Fibroblast of skin of back (primary cell): ENCODE measurements at places on chromosomes 7 and 10.

GRCh38 chr7:34109936-34110780 is 204.8 kb downstream of the BMPER start:
- no peak for DNase-seq

- DNase-seq = no peak
Measured at GRCh38 chr10:49577182-49577925, 32.8 kb upstream of the SLC18A3 start.

DNA sequence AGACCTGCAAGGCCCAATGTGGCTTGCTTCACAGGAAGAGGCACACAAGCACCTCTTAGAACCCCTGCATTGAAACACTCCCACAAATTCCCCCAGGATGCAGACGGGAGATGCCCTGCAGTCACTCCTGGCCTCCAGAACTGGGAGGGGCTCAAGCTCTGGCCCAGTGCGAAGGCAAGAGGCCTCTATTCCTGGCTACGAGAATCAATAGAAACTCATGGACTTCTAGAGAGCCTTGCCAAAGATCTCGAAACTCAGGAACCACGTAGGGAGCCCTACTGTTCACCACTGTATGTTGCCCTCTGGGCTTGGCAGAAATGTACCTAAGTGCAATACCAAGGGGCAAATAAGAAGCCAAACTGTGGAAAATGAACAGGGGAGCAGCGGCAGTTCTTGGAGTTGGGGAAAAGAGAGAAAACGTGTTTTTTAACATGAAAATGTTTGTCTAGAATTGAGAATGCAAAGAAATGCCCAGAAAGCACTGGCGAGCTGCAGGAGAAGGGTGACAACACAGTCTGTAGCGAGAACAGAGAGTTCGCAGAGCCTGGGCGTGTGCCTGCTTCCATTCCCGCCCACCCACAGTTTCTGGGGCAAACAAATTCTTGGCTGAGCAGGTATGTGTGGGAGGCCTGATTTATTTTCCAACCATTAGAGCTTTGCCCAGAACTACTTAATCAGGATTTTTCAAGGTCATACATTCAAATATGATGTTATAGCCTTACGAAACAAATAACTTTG is 260.5 kb upstream of the KLF14 start:
- no peak for DNase-seq

GRCh38 chr7:127803626-127804025 is 151.6 kb downstream of the SND1 start:
- no peak for DNase-seq

DNA sequence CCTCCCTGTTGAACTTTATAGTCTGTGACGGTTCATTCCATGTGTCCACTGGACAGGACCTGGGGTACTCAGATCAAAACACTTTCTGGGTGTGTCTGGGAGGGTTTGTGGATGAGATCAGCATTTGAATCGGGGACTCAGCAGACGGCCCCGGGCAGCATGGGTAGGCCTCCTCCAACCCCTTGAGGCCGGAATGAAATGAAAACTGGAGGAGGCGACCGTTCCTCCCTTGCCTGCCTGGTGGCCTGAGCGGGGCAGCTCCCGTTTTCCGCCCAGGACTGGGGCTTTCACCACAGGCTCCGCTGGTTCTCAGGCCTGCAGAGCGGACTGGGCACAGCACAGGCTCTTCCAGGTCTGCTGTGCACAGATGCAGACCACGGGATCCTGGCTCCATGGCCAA is 247.7 kb downstream of the MAD1L1 start:
- no peak for DNase-seq

- DNase-seq = no peak
Measured at GRCh38 chr7:139341776-139342226, 664 bp downstream of the FMC1 start.

DNA sequence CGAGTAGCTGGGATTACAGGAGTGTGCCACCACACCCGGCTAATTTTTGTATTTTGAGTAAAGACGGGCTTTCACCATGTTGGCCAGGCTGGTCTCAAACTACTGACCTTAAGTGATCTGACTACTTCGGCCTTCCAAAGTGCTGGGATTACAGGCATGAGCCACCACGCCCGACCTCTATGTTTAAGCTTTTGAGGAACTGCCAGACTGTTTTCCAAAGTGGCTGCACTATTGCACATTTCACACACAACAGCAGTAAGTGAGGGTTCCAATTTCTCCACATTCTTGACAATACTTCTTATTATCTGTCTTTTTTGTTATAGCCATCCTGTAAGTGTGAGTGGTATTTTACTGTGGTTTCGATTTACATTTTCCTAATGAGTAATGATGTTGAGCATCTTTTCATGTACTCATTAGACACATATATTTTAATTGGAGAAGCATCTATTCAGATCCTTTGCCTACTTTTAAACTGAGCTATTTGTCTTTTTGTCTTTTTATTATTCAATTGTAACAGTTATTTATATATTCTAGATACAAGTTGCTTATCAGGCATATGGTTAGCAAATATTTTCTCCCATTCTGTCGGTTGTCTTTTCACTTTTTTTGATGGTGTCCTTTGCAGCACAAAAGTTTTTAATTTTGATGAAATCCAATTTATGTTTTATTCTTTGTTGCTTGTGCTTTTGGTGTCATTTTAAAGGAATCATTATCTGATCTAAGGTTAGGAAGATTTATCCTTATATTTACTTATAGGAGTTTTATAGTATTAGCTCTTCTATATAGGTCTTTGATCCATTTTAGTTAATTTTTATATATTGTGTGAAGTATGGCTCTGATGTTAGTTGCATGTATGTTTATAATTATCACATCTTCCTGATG is 12.8 kb upstream of the IRF5 start:
- no peak for DNase-seq

DNA sequence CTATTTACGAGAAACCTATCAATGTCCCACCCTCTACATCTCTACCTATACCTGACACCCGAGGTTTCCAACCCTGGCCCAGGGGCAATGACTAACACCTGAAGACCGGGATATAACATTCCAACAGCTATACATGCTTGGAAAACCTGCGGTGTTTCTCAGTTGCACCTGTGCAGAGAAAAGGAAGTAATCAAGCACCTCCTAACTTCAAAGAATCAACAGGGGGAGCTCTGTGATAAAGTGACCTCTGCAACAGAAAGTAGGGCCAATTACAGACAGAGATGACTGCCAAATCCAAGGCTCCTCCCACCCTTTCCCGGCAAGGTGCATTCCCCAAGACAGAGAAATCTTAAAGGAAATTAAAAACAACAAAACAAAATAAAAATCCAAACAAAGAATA is 41.3 kb downstream of the CCDC6 start:
- DNase-seq = no peak

GRCh38 chr10:131954356-131954965 is 27.3 kb downstream of the BNIP3 start:
- DNase-seq = no peak

- DNase-seq = no peak
Measured at GRCh38 chr10:118839348-118839747, 84.6 kb upstream of the CACUL1 start.

GRCh38 chr10:75726522-75727483 is 295.4 kb downstream of the LRMDA start:
- DNase-seq = no peak

GRCh38 chr10:15482156-15482555 is 111.1 kb upstream of the FAM171A1 start:
- DNase-seq = peak; percentile 87

GRCh38 chr10:5559642-5560141 is 34.9 kb downstream of the CALML3 start:
- DNase-seq = peak; percentile 92

DNA sequence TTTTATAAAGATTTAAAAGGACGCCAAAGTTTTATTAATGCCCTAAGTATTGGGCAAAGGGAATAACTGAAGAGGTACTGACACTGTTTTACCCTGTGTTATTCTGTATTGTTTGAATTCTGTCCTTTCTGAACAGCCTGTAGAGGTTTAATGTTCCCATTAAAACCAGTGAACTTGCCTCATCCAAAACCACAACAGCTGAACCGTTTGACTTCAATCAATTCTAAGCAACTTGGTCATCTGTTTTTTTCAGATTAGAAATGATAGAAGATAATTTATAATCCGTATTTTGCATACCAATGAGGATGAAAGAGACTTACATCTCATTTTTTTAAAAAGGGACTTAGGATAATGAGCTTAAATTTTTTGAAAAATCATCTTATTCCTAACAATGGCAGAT is 40.4 kb downstream of the HACD1 start:
- no peak for DNase-seq

- peak; percentile 64 for DNase-seq
Measured at GRCh38 chr7:8042796-8043535, 74.4 kb downstream of the GLCCI1 start.

DNA sequence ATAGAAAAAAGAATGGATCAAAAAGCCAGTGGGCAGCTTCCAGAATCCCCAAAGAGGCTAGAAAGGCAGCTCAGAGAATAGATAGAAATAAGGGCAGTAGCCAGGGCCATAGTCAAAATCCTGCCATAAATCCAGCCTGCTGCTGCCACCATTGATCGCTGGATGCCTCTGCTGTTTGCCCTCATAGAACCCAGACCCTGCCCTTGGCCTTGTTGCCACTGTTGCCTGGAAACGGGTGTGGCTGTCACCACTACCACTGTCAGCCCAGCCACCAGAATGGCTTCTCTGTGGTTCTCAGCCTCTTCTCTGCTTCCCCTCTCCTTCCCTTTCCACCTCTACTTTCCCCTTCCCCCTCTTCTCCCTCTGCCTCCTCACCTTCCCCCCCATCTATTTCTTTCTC is 57.8 kb downstream of the HHEX start:
- DNase-seq = no peak

DNA sequence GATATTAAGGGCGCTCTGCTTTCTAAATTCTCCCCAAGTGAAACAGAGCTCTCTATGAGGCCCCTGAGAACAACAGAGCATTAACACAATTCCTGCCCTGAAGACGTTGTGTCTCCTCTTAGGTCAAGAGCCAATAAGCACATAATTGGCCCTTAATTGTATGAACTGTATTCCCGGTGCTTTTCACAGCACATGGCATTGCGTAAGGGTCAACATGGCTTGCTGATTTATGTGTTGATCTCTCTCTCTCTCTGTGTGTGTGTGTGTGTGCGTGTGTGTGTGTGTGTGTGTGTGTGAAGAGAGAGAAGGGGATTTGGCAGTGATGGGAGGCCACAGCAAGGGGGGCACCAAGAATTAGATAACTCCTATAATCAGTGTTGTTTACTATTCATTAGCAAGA is 40.5 kb downstream of the LYZL1 start:
- DNase-seq = no peak

DNA sequence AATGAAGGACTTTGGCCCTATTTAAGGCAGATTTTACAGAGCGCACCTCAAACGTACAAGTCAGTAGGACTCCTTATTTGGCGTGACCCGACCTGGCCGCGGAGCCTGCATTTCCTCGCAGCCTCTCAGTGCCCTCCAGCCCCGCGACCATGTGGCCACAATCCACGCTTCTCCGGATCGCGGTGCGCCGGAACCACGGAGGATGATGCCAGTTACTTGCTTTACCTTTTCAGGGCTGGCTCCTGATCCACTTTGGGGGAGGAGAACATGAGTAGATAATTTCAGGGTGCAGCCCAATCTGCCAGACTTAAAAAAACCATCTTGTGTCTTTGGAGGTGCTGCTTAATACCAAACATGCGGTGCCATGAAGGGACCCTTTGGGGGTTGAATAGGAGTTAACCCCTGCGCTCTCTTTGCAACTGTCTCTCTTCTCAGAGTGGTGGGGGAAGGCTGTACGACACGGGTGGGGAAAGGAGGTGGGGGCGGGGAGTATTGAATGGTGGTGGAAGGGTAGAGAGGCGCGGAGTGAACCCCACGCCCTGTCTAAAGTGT is 1.5 kb downstream of the FRAT1 start:
- DNase-seq = no peak

GRCh38 chr10:35940141-35941041 is 298.3 kb upstream of the FZD8 start:
- DNase-seq = no peak
